Activated T-cell treated with anti-CD3 and anti-CD28 coated beads, Interleukin-2, amount 50 U/mL, for 4 hours (primary cell): ENCODE measurements at places on chromosomes 7 and 10. TPM values are rescaled to one million over a fixed set of nuclear protein-coding genes. Genes with fewer than 3 reads are reported as not detected.

- no peak for DNase-seq
Observed at GRCh38 chr7:91974066-91974465, 33.4 kb downstream of the AKAP9 start.

HOXA13 gene
- total RNA-seq = not detected

NODAL gene
- not detected for total RNA-seq

DNA sequence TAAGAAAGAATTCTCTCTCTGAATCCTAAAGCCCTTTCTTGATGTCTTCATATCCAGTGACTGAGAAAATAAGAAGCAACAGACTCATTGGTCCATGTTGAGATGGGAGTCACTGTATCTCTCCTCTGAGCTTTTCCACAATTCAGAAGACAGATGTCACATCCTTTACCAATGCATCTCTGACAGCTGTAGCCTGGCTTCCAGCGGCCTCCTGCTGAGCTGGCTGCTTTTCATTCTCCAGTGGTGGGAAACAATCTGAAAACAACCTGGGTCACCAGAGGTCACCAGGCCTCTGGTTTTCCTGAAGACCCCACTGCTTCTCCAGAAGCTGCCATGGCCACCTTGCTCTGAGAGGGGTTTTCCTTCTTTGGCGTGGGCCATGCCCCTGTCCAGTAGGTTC is 18.3 kb upstream of the RPA3 start:
- no peak for DNase-seq

CPA2 gene
- 0.55 TPM for total RNA-seq

GRCh38 chr7:25485026-25485425 is 256.7 kb upstream of the NPVF start:
- DNase-seq = no peak

DNA sequence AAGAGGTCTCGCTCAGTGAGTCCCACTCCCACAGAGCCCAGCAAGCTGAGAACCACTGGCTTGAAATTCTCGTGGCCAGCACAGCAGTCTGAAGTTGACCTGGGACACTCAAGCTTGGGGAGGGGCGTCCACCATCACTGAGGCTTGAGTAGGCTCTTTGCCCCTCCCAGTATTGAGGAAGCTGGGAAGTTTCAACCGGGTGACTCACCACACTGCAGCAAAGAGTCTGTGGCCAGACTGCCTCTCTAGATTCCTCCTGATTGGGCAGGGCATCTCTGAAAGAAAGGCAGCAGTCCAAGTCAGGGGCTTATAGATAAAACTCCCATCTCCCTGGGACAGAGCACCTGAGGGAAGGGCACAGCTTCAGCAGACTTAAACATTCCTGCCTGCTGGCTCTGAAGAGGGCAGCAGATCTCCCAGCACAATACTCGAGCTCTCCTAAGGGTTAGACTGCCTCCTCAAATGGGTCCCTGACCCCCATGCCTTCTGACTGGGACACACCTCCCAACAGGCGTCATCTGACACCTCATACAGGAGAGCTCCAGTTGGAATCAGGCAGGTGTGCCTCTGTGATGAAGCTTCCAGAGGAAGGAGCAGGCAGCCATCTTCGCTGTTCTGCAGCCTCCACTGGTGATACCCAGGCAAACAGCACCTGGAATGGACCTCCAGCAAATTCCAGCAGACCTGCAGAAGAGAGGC is 970.9 kb upstream of the LRRN3 start:
- no peak for DNase-seq

DNA sequence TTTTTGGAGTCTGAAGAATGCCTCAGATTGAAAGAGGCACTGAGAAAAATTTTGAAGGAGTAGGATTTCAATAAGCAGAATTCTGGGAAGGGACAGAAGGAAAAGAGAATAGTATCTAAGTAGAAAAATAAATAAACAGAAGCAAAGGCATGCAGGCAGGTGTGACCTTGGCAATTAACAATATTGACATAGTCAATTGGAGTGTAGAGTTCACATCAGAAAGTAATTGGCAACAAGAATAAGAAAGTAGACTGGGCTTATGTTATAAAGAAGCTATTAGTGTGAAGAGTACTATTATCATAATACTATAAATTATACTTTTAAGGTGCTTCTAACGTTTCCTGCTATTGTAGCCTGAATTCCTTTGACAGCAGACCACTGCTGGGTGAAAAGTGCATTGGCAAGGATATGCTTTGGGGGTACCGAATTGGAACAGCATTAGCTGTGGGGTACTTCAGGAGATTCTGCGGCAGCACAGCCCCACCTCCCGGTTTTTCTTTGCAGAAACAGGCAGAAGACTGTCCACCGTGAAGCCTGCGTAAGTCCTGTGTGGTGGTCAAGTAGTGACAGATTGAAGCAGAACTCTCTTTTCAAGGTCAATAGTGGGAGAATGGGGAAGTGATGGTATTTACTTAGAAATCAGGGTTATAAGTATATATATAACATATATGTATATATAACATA is 357.0 kb downstream of the THSD7A start:
- DNase-seq = no peak

UCMA gene
- total RNA-seq = not detected

CALHM1 gene
- not detected for total RNA-seq

MRPL32 gene
- total RNA-seq = 119 TPM

CLRN3 gene
- not detected for total RNA-seq

- no peak for DNase-seq
Observed at GRCh38 chr7:90933984-90934383, 330.2 kb upstream of the FZD1 start.

- DNase-seq = no peak
Observed at GRCh38 chr10:58747687-58748086, 235.0 kb downstream of the BICC1 start.

DNA sequence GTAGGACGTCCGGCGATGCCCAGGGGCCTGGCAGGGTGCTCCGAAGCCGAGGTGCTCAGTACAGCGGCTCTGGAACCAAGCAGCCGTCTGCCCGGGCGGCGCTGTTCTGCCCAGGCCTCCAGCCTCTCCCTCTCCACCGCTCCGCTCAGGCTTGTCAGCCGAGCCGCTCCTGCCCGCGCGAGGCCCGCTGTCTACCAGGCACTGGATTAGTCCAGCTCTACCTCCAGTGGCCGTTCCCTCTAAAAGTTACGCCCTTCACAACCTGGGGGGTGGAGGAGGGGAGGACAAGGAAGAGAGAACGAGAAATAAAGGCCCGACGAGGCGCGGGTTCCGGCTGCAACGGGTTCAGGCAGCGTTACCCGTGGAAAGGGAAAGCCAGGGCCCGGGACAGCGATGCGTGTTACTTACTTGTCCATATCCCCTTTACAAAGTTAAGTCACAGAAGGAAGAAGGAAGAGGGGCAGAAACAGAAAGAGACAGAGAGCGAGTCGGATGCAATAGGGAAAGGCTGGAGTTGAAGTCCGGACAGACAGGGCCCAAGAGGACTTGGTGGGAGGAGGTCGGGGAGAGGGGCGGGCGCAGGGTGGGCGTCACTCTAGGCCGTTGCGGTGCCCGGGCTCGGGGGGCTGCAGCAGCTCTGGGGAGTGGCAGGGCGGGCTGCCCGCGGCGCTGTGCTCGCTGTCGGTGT is 2.8 kb downstream of the SP8 start:
- DNase-seq = no peak

GRCh38 chr7:149161241-149161848 is 14.1 kb downstream of the ZNF398 start:
- no peak for DNase-seq

GRCh38 chr10:97686301-97686961 is 610 bp downstream of the AVPI1 start:
- no peak for DNase-seq

GRCh38 chr7:116733924-116734580 is 62.1 kb downstream of the MET start:
- DNase-seq = no peak

RPP30 gene
- 89.4 TPM for total RNA-seq

- no peak for DNase-seq
Observed at GRCh38 chr7:64045301-64046040, at the start of gene ZNF727. ZNF727 (plus strand) TSS chr7:64045434; CDS start chr7:64045622, 188 bp downstream.

DNA sequence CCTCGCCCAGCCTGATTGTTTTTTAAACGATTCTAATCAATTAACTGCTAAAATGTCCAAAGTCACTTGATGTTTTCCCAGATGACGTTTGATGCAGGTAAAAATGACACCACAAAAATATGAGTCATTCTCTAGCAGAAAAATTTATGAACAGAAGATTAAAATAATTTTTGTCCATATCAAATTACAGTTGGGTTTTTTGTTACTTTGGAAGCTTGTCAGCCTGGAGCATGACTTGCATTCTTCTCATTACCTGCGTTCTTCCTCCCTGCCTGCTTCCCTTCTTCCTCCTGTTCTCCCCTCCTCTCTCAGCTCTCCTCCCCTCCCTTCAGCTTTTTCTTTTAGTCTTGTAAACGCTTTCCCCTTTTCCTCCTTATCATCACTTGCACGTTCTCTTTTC is 18.7 kb downstream of the IL15RA start:
- no peak for DNase-seq

GRCh38 chr7:55575733-55576132 is 3.4 kb upstream of the VOPP1 start:
- DNase-seq = no peak

- no peak for DNase-seq
Observed at GRCh38 chr7:37421861-37422500, 26.7 kb downstream of the ELMO1 start.

- DNase-seq = no peak
Observed at GRCh38 chr10:565146-565545, 124.3 kb downstream of the DIP2C start.

DRGX gene
- total RNA-seq = not detected

DNA sequence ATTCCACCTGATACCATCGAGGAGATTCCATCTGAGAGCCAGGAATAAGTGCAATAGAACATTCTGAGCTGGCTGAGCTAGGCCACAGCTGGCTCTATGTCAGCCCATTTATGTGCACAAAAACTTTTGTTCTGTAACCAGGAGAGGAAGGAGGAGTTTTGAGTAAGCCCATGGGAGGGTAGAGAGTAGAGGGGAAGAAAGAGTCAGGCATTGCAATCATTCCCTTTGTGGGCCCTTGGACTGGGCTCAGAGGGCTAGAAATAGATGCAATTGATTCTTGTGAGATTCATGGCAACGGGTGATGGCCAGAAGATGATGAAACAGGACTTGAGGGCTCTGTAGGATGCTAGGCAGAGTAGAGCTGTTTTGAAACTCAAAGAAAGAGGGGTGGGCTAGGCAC is 104.6 kb upstream of the KIF5B start:
- DNase-seq = no peak

ANTXRL gene
- not detected for total RNA-seq

DNA sequence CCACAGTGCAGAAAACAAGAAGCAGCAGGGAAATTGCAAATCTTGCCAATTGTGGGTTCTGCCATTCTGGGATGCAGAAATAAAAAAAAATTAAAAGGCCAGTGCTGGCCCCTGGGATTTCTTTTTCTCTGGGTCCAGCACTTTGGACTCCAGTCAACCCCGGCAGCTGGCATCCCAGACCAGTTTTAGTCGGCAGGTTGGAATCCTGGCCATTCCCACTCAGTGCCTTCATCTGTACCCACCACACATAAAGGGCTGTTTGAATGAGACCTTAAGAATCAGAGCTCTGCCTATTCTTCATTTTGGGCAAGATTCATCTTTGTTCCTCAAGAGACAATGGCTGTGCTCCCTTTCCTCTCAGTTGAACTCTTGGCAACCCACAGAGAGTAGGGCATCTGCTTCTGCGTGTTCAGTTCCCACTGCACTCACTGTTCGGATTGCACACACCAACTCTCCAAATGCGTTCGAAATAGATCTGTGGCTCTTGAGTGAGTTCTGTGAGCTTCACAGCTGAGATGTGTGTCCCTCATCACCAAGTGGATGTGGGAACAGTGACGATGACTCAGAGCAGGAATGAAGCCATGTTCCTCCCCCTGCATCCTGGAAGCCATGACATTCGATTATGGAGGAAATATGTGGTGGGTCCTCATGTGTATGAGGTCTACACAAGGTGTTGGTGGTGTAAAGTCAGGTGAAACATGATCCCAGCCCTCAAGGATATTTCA is 63.0 kb upstream of the EGFR start:
- no peak for DNase-seq

HSPA12A gene
- total RNA-seq = 0.15 TPM

ACSM6 gene
- not detected for total RNA-seq

GRCh38 chr10:8213735-8214134 is 159.2 kb downstream of the GATA3 start:
- DNase-seq = no peak

DNA sequence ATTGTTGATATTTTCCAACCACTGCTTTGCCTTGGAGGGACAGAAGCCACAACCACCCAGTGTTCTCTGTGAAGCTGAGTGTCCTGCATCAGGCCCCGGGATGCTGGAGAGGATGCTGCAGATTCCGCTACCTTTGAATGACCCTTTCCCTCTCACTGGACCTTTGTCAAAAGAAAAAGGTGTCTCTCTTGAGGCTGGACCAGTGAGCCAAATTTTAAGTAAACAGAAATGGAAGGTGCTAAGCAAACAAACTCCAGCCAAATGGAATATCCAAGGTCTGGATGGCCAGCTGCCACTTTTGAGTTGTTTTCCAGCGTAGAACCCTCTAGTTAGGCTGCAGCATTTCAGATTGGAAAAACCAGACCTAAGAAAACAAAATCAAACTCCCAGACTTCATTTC is 145.5 kb downstream of the TRIL start:
- DNase-seq = no peak

GPR26 gene
- total RNA-seq = not detected

DNA sequence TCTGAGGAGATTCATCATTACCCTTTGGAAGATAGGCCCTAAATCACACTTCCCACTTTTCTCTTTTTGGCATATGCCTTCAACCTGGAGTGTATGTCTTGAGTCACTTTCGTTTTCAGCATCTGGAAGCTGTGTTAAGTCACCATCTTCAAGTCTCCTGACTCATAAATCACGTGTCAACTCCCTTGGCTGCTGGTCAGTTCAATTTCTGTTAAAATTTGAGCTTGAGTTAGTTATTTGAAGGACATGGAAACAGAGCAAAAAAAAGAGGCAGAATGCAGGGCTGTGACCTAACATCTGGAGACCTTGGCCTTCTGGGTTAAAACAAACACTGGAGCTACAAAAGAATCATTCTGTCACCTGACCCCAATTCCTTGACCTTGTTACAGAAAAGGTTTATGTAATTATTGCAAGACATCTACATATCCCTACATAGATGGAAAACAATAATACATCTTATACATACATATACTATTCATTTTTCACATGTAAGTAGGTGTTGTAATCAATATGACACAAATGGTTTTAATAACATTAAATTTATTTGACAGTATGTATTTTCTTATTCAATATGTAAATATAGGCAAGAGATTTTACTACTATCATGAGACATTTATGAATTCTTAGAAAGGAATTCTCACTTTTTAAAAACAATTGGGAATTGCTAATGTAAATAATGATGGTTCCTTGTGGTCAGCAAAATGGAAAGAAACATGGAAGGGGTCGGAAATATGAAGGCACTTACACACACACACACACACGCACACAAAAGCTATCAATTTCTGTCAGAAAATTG is 169.7 kb upstream of the PHYHIPL start:
- DNase-seq = no peak

DNA sequence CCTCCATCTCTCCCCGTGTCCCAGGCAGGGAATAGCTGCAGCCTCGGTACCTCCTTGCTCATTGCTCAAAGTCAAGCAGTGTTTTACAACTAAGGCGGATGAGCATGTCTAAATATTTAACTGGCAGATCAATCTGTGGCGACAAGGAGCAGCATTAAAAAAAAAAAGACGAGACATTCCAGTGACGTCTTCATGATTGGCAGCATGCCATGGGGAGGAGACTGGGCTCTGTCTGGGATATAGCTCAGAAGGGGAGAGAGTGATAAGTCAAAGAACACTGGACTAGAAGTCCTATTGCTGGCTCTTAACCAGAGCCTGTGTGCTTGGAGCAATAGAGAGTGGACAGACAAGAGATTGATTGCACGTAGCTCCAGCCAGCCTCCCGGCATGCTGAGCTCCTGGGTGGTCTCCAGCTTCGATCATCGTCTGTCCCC is 287.5 kb upstream of the PODXL start:
- no peak for DNase-seq

GRCh38 chr7:94245500-94245899 is 149.2 kb upstream of the COL1A2 start:
- DNase-seq = no peak

C10orf53 gene
- total RNA-seq = not detected
